Omental fat pad (tissue), 4 donors: ENCODE measurements at places on chromosomes 7 and 10.

GRCh38 chr7:34139086-34139485 is 233.7 kb downstream of the BMPER start:
- DNase-seq = no peak

GRCh38 chr7:106704000-106704840 is 43.3 kb upstream of the CCDC71L start:
- DNase-seq = no peak

GRCh38 chr10:118139321-118139720 is 92.6 kb upstream of the RAB11FIP2 start:
- DNase-seq = no peak

DNA sequence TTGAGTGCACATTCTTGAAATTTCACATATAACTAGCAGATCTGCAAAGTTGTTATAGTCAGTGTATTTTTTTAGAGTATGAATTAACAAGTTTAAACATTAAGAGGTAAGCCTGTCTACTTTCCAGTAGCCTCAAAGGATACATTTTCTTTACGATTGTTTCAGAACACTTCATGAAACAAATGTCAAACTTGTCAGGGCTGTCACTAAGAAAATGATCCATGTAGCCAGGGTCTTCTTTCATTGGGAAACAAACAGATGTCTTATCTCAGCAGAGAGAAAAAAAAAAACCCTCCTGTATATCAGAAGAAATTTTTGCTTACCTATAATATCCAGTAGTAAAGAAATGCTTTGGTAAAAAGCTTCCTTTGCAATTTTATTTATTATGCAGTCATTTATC is 192.4 kb downstream of the PHF14 start:
- no peak for DNase-seq

DNA sequence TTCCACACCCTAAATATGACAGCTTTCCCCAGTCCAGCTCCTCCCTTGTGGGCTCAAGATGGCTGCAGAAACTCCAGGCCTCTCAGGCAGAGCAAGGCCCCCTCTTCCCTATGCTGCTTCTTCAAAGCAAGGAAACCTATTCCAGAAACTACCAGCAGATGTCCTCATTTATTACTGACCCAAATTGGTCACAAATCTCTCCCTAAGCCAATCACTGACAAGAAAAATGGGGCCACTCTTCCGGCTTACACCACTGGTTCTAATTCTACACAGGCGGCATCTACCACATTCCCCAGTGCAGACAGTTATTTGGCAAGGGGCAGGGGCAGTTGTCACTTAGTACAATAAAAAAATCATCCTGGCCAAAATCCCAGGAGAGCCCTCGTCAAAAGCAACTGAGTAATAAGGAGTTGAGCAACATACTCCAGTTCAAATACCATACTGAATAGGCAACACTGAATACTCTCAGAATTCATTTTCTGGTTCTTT is 150.4 kb downstream of the SFMBT2 start:
- DNase-seq = peak; percentile 39

GRCh38 chr7:18860221-18860620 is 257.2 kb downstream of the TWIST1 start:
- DNase-seq = no peak

DNA sequence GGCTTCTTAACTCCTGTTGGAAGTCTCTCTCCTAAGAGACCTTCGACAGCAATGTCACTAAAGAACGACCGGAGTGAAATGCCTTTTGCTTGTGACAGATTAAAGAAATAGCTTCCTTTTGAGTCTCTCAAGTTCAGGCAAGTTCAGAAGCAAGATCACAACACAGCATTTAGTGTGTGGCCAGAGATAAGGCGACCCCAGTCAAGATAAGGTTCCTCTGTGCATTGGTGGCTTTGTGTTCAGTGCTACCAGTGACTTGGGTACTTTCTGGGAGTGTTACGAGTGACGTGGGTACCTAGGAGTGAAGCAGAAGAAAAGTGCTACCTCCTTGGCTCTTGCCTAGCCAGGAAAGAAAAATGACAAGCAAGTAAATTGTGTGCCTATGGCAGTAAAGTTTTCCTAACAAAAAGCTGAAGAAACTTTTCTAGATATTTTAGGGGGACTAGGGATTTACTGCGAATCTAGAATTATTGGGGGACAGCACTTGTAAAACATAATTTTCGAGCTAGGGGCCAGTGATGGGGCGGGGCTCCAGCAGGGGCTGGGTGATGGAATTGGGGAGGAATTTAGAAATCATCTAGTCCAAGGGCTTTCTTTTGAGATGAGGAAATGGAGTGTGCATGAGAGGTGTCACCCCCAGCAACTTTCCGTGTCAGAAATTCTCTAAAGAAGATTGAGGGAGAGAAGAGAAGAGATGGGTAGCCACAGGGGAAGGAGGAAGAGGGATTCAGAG is 191.9 kb upstream of the LYZL2 start:
- no peak for DNase-seq

DNA sequence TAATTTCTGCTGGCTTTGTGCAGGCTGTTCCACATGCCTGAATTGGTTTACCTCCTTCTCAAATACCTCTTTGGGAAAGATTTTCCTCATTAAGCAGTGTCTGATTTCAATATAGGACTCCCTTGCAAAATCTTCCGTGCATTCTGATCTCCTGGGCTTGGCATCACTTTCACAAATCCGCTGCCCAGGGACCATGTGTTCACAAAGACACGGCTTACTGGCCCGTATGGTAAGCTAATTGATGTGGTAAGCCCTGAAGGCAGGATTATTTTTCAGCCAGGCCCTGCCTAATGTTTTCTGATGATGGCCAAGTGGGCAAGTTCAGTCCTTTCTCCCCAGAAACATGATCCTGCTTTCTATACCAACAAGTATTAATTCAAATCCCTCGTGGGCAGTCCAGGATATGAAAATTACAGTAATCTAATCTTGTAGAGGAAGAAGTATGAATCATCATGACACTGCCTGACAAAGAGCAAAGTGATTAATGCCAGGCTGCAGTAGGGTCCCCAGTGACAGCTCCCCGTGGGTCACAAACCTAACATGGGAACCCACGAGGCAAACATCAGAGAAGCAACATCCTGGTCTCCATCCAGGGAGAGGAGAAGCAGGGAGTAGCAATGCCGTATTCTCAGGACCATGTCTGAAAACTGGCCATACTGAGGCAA is 11.6 kb upstream of the SVIL start:
- DNase-seq = no peak

DNA sequence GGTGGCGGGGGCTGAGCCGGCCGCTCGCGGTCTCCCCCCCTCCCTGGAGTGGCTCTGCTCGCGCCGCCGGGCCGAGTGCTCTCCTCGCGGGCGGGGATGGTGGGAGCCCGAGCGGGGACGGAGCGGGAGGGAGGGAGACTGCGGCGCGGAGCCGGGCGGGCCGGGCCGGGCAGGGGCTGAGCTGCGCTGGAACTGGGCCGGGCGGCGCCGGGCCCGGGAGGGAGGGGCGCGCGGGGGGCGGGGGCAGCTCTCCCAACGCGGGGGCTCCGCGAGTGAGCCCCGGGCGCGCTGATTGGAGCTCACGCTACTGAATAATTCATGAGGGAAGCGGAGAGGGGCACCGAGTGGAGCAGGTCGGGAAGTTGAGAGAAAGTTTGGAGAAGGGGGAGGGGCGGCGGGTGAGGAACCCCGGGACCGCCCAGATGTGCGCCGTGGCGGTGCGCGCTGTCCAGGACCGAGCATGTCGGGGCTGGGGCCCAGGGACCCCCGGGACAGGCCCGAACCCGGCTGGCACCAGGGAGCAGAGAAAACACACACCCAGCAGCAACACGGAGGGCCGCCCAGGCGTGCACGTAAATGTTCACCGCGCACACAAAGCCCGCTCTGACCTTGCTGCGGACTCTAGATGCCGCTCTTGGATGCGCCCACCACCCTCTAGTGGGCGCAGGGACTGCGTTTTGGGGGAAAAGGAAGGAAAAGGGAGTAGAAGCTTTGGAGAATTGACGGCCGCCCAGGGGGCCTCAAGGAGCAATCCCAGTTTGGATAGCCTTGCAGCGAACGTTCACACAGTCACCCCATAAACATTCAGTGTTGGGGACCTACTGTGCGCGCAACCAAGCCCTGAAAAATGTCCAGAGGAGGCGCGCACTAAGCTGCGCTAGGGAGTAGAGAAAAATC is at the start of gene EPHB4:
EPHB4 (minus strand) TSS at position 194 of the 897 bp plus-strand sequence. CDS start 493 bp downstream, outside the sequence.
- peak; percentile 55 for DNase-seq

GRCh38 chr10:29210266-29210868 is 78.5 kb upstream of the LYZL1 start:
- no peak for DNase-seq

GRCh38 chr7:149254181-149254858 is 7.7 kb upstream of the ZNF783 start:
- no peak for DNase-seq

DNA sequence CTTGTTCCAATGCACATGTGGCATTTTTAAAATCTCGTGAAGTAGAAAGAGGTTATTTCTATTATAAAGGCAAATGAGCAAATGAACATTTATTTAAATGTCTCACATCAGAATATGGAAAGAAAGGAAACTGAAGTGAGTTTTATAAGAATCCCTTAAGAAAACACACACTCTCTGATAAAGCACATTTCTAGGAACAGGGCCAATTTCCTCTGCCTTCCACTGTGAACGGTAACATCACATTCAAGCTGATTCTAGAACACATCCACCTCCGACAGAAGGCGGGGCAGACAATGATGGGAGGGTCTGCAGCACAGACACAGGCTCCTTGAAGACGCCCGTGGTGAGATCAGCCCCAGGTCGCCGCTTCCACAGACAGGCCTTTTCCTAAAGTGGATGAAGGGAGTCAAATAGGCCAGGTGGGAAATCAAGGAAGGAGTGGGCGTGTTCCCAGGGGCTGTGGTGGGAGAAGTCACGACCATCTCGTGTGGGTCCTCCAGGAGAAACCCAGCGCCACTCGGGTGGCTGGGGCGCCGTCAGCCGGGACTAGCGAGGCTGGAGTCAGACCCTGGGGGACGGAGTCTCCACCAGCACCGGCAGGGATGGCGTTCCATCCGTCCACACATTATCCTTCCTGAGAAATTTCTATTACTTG is 31.1 kb downstream of the PITRM1 start:
- DNase-seq = no peak

DNA sequence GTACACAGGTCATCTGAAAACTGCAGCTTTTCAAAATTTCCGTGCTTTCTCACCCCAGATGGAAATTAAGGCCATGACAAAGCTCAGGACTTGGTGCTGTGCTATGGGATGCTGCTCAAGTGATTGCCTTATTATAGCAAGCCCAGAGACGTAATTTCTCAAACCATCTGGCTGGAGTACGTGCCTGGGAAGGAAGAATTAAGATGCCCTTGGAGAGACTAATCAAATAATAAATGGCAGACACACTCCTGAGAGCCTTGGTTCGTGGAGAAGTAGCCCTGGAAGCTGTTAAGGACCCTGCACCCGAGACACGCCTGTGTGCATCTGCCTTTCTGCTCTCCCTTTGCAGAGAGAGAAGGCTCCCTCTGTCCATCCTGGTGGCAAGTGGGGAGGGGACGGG is 38.3 kb upstream of the PRLHR start:
- no peak for DNase-seq

GRCh38 chr10:122557516-122557915 is 3.0 kb upstream of the DMBT1 start:
- DNase-seq = no peak

DNA sequence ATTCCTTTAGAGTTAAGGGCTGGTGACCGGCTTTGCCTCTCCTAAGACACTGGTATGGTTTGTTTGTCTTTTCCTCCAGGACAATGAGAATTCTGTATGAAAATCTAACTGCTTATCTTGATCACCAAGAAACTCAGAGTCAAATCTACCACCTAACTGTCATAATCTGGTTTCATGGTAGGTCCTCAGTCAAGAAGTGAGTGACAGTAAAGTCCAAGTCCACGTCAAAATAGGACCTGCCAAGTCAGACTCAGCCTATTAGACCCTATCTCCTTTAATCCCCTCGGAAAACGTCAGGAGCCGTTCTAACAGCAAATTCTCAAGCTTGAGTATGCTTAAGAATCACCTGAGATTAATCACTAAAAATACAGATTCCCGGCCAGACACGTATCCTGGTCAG is 37.4 kb downstream of the C7orf33 start:
- DNase-seq = no peak

DNA sequence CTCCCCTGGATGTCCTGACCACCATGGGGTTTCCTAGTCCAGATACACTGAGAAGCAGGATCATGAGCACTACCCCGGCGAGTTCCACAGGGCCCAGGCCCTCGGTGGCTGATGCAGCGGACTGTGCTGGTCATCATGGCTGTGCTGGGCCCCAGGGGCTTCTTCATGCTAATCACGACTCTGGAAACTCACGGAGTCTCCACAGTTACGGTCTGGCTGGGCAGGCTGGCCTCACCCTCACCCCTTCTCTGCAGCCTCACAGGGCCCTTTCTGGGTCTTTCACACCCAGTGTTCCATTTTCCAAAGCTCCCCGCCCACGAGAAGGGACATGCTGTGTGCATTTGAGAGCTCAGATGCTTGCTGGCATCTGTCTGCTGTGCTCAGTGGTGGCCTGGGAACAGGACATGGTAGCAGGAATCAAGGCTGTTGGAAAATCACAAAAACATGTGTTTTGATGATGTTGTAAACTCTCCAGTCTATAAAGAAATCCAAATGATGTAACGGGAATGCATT is 119.0 kb downstream of the PTPN20 start:
- DNase-seq = no peak

DNA sequence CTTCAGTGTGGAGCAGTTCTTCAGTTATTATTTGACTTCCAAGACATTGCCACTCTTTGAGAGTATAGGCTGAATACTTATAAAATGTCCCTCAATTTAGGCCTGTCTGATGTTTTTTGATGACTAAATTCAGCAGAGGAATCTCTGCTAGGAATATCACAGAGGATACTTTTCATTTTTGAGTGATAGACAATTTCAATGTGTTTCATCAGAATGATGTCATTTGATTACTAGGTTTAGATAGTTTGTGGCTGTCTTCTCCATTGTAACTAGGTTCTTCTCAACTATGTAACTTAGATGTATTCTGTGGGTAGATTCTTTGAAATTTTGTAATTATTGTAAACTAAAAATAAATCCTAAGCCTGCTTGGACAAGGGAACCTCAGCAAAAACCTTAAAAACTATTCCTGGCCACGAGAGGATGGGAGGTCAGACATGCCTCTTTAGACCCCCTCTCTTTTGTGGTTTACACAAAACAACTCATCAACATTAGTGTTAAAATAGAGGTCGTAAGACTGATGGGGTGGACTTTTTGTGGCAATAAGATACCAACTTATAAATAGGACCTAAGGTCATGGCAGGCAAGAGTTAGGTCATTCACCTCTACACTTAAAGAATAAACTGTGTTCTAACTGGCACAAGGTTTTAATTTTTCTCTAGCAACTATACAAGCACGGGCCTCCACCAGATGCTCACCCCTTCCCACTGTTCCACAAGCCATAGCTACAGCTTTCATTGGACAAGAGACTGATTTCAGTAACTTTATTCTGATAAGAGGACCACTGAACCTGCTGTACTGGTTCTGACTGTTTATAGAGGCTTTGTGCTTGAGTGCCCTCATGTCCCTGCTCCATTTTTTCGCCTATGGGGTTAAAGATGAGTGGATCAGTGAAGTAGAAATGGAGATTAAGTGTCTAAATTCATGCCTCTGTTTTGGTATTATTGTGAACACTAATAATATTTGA is 33.7 kb downstream of the CYP2C8 start:
- DNase-seq = no peak
